A172 (cell line): ENCODE measurements at places on chromosomes 11 and 22. TPM values are rescaled to one million over a fixed set of nuclear protein-coding genes. Genes with fewer than 3 reads are reported as not detected.

ANGPTL5 gene
- total RNA-seq: not detected in 2 replicates

HDHD5 gene
- 24.7 and 29.2 TPM in 2 replicates for total RNA-seq

ASCL2 gene
- not detected in 2 replicates for total RNA-seq

SUSD2 gene
- total RNA-seq: 1.1 and 2.6 TPM in 2 replicates

DNA sequence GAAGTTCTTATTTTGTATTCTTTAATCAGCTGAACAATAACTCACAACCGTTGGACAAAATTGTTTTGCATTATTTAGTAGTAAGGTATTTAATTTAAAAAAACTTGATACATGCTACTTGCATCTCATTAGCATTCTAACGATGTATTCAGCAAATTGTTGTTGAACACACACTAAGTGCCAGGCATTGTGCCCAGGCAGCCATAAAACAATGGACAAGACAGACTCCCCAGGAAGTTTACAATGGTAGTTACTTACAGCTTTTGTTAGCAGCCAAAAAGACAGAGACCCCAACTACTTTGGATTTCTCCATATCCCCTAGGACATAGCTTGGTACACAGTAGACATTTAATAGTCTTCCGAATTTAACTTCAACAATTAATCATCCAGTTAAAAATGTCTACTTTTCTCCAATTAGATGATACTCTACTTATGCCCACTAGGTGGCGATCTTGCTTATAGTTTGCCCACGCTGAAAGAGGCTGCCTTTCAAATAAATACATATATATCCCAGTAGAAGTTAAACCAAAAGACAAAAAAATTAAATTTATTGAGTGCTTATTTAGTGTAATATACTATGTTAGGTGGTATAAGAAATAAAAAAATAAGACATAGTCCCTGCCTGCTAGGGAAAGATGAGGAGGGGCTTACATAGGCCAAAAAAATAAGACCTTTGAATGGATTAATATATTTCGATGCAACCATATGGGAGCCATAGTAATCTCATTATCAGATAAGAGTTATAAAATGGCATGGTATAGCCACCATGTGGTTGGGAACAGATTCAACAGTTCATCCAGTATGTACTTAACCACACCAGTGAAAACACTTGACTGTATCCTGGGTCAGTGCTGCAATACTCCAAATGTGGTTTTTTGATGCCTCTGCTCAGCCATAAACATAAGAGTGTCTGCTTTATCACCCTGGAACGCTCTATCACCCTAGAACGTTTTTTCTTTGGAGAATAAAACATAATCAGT is 2.0 kb upstream of the FJX1 start:
- peak; percentile 60 for DNase-seq

- no peak for DNase-seq
Measured at GRCh38 chr11:93519179-93519578, 24.0 kb downstream of the SMCO4 start.

DNA sequence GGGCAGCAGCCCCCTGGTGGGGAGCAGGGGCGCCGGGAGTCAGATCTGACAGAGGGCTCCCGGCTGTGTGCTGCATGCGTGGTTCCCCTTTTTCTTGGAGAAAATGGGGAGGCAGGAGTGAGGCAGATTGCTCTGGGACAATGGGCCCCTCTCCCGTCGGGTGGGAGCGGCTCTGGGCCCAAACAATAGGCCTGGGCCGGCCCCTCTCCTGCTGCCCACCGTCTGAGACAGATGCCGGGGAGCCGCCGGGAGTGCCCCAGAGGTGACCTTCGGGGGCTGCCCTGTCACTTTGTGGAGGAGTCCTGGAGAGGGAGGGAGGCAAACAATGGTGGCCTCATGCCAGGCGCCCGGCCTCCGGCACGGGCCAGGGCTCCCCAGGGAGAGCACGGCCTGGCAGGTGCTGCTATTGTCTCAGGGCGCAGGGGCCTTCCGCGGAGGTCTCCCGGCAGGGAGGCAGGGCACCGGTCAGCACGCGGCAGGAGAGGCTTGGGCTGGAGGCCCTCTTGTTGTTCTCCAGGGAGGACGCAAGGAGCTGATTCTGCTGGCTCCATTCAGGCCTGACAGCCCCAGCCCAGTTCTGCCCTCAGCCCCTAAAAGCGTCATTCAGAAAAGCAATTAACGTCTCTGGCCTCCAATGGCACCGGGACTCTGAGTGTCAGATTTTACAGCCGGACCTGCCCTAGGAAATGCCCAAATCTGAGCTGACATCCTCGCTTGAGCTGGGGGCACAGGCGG is 44.8 kb downstream of the SMIM38 start:
- no peak for DNase-seq

DNA sequence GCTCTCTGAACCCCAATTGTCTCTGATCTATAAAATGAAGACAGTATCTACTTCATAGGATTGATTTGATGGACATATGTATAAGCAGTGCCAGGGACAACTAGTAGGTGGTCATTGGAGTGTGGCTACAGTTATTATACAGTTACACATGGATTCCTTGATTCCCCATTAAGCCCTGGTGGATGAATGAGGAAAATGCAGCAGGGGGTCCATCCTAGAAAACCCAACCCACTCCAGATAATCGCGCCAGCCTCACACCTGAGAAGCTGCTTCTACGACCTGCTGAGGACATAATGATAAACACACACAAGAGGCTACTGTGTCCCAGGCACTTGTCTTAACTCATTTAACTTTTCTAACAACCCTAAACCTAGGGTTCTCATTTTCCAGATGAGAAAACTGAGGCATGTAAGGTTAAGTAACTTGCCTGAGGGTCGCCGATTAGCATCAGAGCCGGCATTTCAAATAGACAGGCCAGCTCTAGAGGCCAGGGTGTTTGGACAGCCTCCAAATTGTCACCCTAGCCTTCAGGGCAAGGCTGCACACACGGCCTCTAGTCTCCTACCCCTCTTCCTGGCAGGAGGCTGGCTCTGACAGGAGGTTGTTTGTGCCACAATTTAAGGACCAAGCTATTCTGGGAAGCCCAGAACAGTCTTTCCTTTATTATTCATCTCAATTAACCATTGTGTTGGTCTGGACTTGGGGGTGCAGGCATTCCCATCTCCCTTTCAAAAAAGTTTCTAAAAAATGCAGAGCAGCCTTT is 3.8 kb upstream of the C11orf91 start:
- DNase-seq: no peak

DNA sequence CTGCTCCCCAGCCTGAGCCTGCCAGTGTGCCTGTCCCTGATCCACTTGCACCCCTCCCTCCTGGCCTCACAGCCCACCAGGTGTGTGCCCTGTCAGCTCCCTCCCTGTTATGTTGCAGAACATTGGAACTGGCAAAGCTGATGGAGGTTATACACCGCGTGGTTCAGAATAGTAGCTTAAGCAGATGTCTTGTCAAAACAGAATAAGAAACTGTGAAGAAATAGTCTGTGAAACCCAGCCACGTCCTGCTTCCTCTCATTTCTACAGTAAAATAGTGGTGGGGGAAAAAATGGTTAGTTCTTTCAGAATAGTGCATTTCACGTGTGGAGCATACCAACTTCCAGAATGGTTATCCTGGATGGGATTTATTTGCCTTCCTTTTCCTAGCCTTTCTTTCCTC is 161.2 kb upstream of the NAV2 start:
- DNase-seq: no peak

DNA sequence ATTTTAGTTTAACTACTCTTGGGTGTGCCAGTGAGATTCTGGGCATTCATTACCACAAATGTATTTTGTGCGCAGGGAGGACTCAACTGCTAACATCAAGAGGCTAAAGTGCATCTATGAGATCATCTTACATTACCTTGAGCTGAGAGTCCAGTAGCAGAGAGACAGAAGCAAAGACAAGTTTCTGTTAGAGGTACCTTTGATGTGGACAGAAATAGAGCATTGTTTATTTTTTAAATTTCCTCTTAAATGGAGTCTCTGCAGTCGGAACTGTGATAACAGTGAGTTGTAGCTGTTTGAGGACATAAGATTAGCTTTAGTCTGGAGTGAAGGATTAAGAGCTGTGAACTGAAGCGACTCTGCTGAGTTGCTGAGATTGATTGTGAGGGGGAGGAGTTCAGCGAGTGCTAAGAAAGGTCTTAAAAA is 297.0 kb downstream of the CADM1 start:
- no peak for DNase-seq

HSPB2 gene
- total RNA-seq: not detected in 2 replicates
